ENCODE measurements at places on chromosomes 6 and 20. TPM values are rescaled to one million over a fixed set of nuclear protein-coding genes. Genes with fewer than 3 reads are reported as not detected.

CALHM6 gene
- total RNA-seq = 3.0 TPM

HRH3 gene
- total RNA-seq = not detected

SYS1 gene
- total RNA-seq = 39.5 TPM

NMBR gene
- not detected for total RNA-seq

PRR18 gene
- 0.33 TPM for total RNA-seq

LAMA5 gene
- 29.1 TPM for total RNA-seq

DEF6 gene
- 3.1 TPM for total RNA-seq

TEAD3 gene
- total RNA-seq = 43.5 TPM

WFDC12 gene
- total RNA-seq = not detected

IL17F gene
- total RNA-seq = not detected

PGC gene
- not detected for total RNA-seq

AVP gene
- not detected for total RNA-seq

PLN gene
- 4.9 TPM for total RNA-seq

TBC1D20 gene
- total RNA-seq = 40.1 TPM

PBOV1 gene
- not detected for total RNA-seq

DNA sequence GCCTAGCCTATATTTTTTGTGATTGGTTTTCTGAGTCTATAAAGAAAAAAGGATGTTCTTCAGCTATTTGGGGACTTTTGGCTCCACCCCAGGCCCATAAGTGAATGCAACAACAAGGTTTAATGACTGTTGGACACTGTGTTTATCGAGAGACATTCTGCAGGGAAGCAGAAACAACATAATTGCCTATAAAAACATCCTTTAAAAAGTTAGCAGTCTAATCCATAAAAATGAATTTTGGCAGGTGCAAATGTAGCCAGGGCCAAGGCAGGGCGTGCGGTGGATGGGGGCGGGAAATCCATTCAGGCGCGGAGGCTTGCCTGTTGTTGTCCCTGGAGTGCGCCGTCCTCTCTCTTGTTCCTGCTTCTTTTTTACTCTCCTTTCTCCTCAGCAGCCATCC is 99.3 kb downstream of the PAX1 start:
- DNase-seq = no peak
- H3K27ac ChIP-seq = no peak overlapping the region
- H3K36me3 ChIP-seq = no peaks in the 10 kb centered on the region
- no peaks in the 10 kb centered on the region for H3K4me1 ChIP-seq
- H3K27me3 ChIP-seq = no peaks in the 10 kb centered on the region

- H3K4me3 ChIP-seq = no peak overlapping the region
- H3K36me3 ChIP-seq = no peaks in the 10 kb centered on the region
- no peak for DNase-seq
- H3K4me1 ChIP-seq = peaks cover 2% of the 10 kb centered on the region
Observed at GRCh38 chr6:44003345-44004061, 123.7 kb downstream of the MRPL14 start.

DNA sequence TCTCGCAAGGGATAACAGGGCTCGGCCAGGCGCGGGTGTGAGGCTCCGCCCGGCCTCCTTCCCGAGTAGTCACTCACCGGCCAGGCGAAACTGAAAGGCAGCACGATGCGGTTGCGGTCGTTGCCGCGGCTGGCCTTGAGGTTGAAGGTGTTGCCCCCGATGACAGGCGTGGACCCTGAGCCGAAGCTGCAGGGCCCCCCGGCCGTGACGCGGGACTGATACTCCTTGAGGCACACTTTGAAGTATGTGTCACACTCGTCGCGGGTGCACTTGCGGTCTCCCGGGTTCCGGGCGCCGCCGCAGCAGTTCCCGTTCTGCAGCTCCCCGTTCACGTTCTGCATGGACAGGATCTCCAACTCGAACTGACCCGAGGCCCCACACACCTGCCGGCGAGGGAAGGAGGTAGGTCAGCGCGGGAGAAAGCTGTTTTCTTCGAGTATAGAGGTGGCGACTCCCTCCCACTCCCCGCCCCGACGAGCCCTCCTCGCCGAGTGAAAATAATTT is 1.1 kb downstream of the JAG1 start:
- no peaks in the 10 kb centered on the region for H3K27me3 ChIP-seq
- H3K27ac ChIP-seq = peak overlapping the region; percentile 90
- DNase-seq = peak; percentile 69
- peak overlapping the region; percentile 66 for H3K4me3 ChIP-seq
- no peaks in the 10 kb centered on the region for H3K36me3 ChIP-seq

DNA sequence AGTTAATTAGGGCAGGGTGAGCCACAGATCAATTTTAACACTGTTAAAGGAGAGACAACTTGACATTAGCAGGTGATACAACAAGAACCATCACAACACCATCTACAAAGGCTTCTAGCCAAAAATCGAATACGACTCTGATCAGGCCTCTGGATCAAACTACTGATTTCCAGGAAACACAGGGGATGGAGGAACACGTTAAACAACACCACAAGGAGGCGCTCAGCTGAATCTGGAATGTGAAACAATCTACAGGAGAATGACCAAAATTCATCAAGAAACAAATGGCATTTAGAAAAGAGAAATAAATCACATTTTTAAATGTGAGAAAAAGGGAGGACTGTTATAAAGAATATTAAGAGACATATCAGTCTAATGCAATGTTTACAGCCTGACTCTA is 13.5 kb upstream of the MAFB start:
- DNase-seq = no peak
- H3K27me3 ChIP-seq = no peaks in the 10 kb centered on the region
- H3K4me3 ChIP-seq = no peak overlapping the region
- H3K27ac ChIP-seq = no peak overlapping the region
- H3K4me1 ChIP-seq = no peaks in the 10 kb centered on the region

GRCh38 chr6:7239590-7239948 is 73.4 kb downstream of the SSR1 start:
- no peaks in the 10 kb centered on the region for H3K27me3 ChIP-seq
- no peak overlapping the region for H3K27ac ChIP-seq
- DNase-seq = no peak

DNA sequence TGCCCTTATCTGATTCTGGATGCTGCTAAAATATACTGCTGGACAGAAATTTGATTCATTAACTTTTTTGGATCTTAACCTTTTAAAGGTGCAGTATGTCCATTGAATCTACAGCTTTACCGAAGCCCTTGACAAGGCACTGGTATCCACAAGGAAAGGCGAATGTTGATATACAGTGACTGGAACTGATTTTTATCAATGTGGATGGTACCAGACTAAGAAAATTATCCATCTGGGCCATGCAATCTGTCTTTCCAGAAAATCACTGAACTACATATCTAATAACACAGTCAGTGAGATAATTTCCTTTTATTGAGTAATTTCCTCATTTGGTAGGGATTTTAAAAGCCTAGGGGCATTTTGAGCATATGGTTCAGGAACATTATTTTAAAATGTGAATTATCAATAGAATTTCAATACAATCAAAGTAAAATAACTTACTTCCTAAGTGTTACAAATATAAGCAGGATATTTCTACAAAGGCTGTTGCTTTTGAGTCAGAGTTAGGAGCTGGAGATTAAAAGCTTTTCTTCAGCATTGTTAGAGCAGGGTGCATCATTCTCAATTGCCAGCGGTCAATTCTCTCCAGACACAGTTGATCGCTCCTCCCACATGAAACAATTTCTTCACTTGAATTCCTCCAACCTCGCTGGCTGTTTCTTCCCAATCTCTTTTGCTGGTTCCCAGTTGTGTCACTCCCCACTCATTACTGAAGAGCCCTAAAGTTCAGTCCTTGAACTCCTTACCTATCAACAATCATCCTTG is 585.3 kb upstream of the FLRT3 start:
- H3K4me3 ChIP-seq = no peak overlapping the region
- H3K27me3 ChIP-seq = no peaks in the 10 kb centered on the region
- no peaks in the 10 kb centered on the region for H3K4me1 ChIP-seq
- DNase-seq = no peak
- no peak overlapping the region for H3K27ac ChIP-seq

DNA sequence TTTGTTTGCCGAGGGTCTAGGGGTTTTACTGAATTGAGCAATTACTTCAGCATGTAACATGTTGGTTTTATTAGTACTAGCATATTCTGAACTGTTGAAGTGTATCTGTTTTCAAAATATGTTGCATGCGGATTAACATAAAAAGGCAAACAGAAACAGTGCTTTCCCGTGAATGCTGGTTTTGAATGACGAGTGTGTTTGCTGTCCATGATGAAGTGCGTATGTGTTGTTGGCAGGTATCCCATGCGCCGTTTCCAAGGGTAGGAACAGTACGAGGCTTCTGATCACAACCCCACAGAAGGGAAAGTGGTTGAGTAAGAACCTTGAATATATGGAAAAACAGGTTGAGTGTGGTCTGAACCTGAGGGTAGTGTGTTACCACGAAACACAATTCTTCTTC is 232.9 kb downstream of the SAMD5 start:
- no peak overlapping the region for H3K27ac ChIP-seq
- no peak for DNase-seq
- H3K4me1 ChIP-seq = peaks cover 4% of the 10 kb centered on the region
- H3K27me3 ChIP-seq = no peaks in the 10 kb centered on the region
- H3K36me3 ChIP-seq = no peaks in the 10 kb centered on the region

DNA sequence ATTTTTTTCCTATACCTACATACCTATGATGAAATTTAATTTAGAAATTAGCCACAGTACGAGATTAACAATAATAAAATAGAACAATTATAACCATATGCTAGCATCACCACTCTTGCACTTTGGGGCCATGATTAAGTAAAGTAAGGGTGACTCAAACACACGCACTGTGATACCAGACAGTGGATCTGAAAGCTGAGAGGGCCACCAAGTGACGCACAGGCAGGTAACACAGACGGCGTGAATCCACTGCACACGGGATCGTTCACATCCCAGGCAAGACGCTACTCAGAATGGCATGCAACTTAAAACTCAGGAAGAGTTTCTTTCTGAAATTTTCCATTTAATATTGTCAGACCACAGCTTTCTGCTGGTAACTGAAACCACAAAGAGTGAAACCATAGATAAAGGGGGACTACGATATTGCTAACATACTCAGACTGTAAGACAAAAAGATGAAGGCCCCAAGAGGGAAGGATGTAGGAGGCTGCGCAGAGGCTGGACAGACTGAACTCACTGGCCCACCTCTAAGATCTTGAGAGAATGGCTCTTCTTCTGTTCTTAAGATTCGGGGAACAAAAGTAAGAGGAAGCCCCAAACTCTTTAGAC is 17.9 kb downstream of the RRBP1 start:
- H3K4me1 ChIP-seq = peaks cover 21% of the 10 kb centered on the region
- DNase-seq = no peak
- no peaks in the 10 kb centered on the region for H3K36me3 ChIP-seq
- H3K4me3 ChIP-seq = no peak overlapping the region
- H3K27ac ChIP-seq = peak overlapping the region; percentile 63

- H3K36me3 ChIP-seq = no peaks in the 10 kb centered on the region
- H3K27ac ChIP-seq = no peak overlapping the region
- no peak overlapping the region for H3K4me3 ChIP-seq
Observed at GRCh38 chr20:58870293-58871014, 17.9 kb downstream of the GNAS start.

- H3K36me3 ChIP-seq = no peaks in the 10 kb centered on the region
- DNase-seq = no peak
- no peak overlapping the region for H3K27ac ChIP-seq
- peaks cover 7% of the 10 kb centered on the region for H3K4me1 ChIP-seq
- no peaks in the 10 kb centered on the region for H3K27me3 ChIP-seq
Observed at GRCh38 chr20:49052334-49052733, 6.2 kb downstream of the CSE1L start.

DNA sequence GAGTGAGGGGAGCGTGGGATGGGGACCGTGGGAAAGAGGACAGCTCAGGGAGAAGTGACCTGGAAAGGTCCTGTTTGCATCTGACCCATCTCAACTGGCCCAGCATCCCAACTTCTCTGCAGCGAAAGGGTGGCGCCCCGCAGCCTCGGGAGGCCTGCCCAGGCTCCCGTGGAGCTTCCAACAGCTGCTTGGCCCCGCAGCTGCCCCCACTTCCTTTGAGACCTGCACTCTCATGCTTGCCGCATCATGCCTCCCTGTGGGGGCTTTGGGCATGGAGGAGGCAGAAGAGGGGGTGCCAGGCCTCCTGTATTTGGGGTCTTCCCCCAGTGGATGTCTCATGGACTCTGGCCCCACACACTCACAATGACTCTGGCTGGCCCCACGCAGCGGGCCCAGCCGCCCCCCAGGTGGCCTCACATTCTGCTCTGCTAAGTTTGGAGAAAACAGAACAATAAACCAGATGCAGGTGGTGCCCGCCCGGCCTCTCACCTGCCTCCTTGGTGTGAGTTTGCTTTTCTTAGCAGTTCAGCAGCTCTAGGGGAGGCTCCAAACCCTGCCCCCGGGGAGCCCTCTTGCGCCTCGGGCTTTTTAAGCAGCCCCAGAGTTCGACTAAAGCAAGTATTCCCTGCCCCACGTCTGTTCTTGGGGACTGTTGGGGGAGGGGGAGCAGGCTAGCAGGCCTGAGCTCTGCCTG is 40.7 kb downstream of the CPXM1 start:
- H3K4me1 ChIP-seq = no peaks in the 10 kb centered on the region
- no peaks in the 10 kb centered on the region for H3K36me3 ChIP-seq
- H3K27me3 ChIP-seq = no peaks in the 10 kb centered on the region
- no peak overlapping the region for H3K27ac ChIP-seq
- no peak overlapping the region for H3K4me3 ChIP-seq

GRCh38 chr6:105609375-105609991 is 206.6 kb upstream of the PREP start:
- H3K27me3 ChIP-seq = no peaks in the 10 kb centered on the region
- no peak overlapping the region for H3K4me3 ChIP-seq
- peak; percentile 36 for DNase-seq
- H3K27ac ChIP-seq = no peak overlapping the region

DNA sequence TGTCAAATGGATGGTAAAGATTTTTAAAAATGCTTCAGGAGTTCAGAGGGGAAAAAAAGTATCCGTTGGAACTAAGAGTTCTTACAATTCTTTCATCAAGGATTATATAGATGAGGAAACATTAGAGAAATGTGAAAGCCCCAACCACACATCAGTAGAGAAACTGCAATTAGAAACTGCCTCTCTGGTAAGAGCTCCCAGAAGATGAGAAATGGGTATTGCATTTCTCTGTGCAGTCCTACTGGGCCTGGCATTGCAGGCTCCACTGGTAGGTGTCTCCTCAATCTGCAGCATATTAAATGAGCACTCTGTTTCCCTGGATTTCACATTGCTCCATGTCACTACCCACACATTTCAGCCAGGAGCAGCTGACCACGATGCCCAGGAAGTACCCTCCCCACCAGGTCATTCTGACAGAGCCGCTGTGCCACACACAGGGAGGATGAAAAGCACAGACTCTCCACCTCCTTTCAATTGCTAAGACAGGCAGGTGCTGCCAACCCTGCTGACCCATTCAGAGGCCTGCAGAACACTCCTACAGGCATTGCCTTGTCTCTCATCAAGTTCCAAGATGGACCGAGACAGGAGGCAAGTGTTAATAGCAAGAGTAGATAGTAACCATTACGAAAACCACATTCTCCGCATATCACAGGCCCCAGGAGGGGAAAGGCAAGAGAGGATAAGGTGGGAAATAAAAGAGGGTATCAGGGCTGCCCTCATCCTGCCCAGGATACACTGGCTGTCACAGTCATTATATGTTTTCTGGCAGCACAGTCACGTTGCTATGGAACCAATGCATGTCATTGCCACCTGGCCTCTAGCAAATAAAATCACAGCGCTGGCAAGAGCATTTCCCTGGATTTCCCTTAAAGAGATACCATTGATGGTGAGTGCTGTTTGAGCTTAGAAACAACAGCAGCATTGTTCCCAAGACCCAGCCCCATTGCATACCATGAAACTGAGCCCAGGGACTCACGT is 241.7 kb downstream of the ATXN1 start:
- no peak for DNase-seq
- H3K4me3 ChIP-seq = no peak overlapping the region
- peaks cover 2% of the 10 kb centered on the region for H3K4me1 ChIP-seq
- no peaks in the 10 kb centered on the region for H3K27me3 ChIP-seq
- no peaks in the 10 kb centered on the region for H3K36me3 ChIP-seq
- H3K27ac ChIP-seq = no peak overlapping the region

- no peak overlapping the region for H3K27ac ChIP-seq
- no peaks in the 10 kb centered on the region for H3K4me1 ChIP-seq
- H3K4me3 ChIP-seq = no peak overlapping the region
- DNase-seq = no peak
- H3K36me3 ChIP-seq = no peaks in the 10 kb centered on the region
Observed at GRCh38 chr6:108838101-108838717, 10.0 kb upstream of the ARMC2 start.
